Activated B cell treated with CpG ODN at 0.5 μM for 24 hours (primary cell): ENCODE measurements at places on chromosomes 7 and 10. TPM values are rescaled to one million over a fixed set of nuclear protein-coding genes. Genes with fewer than 3 reads are reported as not detected.

GRCh38 chr10:490256-490655, 199.2 kb downstream of the DIP2C start:
- no peaks in the 10 kb centered on the region for H3K36me3 ChIP-seq
- DNase-seq: no peak
- H3K27me3 ChIP-seq: peaks cover 17% of the 10 kb centered on the region
- H3K27ac ChIP-seq: no peak overlapping the region
- peaks cover under 1% of the 10 kb centered on the region for H3K4me1 ChIP-seq

CTAGE4 gene
- total RNA-seq: not detected in 2 replicates

GRCh38 chr10:69910561-69910960, 108.9 kb downstream of the COL13A1 start:
- H3K27me3 ChIP-seq: peaks cover 8% of the 10 kb centered on the region
- no peak overlapping the region for H3K4me3 ChIP-seq
- no peak for DNase-seq
- no peaks in the 10 kb centered on the region for H3K36me3 ChIP-seq

DNA sequence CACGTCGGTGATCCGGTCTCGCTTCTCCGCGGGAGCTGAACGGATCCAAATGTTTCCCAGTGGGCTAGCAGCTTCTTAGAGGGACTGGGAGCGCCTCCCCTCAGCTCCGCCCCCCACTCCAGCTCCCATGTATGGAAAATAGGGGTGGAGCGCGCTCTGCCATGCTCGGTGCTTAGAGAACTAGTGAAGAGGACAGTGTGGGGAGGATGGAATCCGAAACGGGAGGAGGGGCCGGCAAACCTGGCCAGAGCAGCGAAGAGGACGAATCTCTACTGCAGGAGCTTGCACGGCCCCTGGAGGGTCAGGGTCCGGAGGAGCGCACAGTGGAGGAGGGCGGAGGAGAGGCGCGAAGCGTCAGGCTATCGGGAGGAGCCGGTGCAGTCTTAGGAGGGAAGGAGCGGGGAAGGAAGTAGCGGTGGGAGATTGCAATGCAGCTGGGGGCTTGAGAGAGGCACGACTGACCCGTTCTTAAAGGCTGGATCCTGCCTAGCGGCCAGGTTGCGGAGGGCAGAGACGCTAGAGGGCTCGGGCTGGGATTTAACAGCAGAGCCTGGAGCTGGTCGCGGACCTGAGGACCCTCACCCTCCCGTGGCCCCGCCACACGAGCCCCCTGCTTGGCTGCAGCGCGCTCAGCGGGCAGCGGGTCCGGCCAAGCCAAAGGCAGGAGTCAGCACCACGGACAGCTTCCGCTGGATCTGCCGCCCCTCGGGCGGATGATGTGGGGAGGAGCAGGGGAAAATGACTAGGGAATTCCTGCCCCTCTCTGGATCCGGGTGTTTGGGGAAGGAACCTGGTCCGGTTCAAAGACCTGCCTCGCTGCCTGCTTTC, at the start of gene PRLHR:
PRLHR (minus strand) TSS at position 51 of the 828 bp plus-strand sequence. CDS start 404 bp downstream, outside the sequence.
- no peak within 1 kb of the TSS for H3K27ac ChIP-seq
- H3K27me3 ChIP-seq: peaks cover 65% of the 10 kb centered on the region
- H3K4me1 ChIP-seq: peaks cover 2% of the 10 kb centered on the region
- H3K36me3 ChIP-seq: no peaks in the 10 kb centered on the region
- no peak within 1 kb of the TSS for H3K4me3 ChIP-seq
- DNase-seq: no peak

ATRNL1 gene
- 1.0 and 1.2 TPM in 2 replicates for total RNA-seq

DNA sequence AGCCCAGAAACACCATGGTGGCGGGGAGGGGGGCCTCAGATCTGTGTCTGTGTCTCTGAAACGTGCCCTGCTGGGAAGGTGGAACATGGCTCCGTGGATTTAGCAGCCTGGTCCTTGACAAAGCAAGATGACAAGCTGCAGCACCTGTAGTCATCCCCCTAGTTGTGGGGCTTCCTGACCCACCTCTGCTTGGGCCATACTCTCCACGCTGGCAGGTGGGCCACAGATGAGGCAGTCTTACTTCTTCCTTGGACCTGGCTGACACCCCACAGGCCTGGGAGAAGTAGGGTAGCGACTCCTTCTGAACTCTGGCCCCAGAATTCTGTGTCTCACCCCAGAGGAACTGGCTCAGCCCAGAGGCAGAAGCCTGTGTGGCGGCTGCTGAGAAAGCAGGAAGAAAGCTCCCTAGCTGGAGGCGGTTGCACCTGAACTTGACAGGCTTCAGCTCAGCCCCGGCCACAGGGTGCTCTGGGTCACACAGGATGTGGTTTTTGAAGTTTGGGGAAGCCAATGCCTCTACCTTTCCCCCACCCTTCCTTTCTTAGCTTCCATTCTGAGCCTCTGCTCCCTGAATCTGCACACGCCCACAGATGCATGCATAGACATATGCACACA, 113.9 kb downstream of the ABLIM1 start:
- H3K27ac ChIP-seq: peak overlapping the region; percentile 91
- peak overlapping the region; percentile 50 for H3K4me3 ChIP-seq
- no peaks in the 10 kb centered on the region for H3K27me3 ChIP-seq
- peak; percentile 49 for DNase-seq

DNA sequence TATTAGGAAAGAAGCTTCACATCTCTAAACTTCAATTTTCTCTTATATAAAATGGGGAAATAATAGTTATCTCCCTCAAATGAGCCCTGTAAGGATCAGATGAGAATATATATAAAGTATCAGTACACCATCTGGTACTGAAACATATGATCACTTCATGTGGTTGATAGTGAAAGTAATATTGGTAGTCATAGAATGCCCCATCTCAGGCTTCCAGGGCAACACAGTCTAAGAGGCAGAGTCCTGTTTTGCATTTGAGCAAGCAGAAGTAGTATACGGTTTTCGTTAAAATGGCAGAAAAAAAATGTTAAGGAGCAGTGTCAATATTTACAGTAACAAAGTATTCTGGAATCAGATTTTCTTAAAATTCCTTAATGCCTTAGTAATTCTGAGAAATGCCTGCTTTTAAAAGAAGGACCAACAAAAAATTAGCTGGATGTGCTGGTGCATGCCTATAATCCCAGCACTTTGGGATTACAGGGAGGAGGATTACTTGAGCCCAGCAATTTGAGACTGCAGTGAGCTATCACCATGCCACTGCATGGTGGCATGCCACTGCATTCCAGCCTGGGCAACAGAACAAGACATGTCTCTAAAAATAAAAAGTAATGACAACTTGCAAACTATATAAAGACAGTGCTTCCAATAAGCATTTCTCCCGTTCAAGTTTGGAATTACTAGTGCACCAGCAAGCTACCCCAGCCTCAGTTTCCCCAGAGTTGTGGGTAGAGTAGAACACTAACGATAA, 19.8 kb downstream of the KBTBD2 start:
- H3K4me1 ChIP-seq: peaks cover 12% of the 10 kb centered on the region
- H3K27me3 ChIP-seq: no peaks in the 10 kb centered on the region
- H3K4me3 ChIP-seq: no peak overlapping the region
- H3K27ac ChIP-seq: no peak overlapping the region

GPAM gene
- 8.6 and 10.2 TPM in 2 replicates for total RNA-seq

SLC13A1 gene
- total RNA-seq: 0.05 TPM in 1 of 2 replicates, not detected in the other

DNA sequence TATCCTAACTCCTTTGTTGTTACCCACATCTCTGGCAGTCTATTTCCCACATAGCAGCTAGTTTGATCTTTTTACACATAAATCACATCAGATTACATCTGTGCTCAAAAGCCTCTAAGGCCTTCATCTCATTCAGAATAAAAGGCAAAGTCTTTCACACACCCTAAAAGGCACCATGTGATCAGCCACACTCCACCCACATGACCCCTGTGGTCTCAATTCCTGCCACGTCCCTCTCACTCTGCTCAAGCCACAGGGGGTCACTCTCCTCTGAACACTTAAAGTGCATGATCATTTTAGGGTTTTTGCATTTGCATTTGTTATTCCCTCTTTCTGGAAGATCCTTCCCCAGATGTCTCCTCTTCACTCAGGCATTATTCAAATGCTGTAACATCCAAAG, 30.8 kb downstream of the ELAPOR2 start:
- no peak overlapping the region for H3K4me3 ChIP-seq
- peaks cover 2% of the 10 kb centered on the region for H3K36me3 ChIP-seq
- no peak overlapping the region for H3K27ac ChIP-seq
- no peak for DNase-seq
- peaks cover 2% of the 10 kb centered on the region for H3K4me1 ChIP-seq

GRCh38 chr7:91291302-91291701, 27.1 kb downstream of the FZD1 start:
- no peak overlapping the region for H3K27ac ChIP-seq
- H3K27me3 ChIP-seq: peaks cover 15% of the 10 kb centered on the region
- H3K4me1 ChIP-seq: no peaks in the 10 kb centered on the region

DNA sequence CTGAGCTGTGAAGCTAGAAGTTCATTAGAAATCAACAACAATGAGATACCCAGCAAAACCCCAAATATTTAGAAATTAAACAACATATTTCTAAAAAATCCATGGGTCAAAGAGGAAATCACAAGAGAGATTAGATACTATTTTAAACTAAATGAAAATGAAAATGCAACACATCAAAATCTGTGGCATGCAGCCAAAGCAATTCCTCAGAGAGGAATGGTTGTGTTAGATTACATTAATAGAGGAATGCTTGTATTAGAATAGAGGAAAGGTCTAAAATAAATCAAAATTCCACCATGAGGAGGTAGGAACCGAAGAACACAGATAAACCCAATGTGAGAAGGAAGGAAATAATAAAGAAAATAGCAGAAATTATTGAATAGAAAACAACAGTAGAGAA, 642.1 kb upstream of the GALNT17 start:
- no peaks in the 10 kb centered on the region for H3K27me3 ChIP-seq
- no peak overlapping the region for H3K27ac ChIP-seq
- no peak overlapping the region for H3K4me3 ChIP-seq
- DNase-seq: no peak
- no peaks in the 10 kb centered on the region for H3K4me1 ChIP-seq
- H3K36me3 ChIP-seq: peaks cover 2% of the 10 kb centered on the region

SYPL1 gene
- 109 and 116 TPM in 2 replicates for total RNA-seq

AZGP1 gene
- not detected in 2 replicates for total RNA-seq

DYDC1 gene
- total RNA-seq: not detected in 2 replicates

FLNC gene
- not detected in 2 replicates for total RNA-seq

SPDYE2 gene
- 0.29 TPM in 1 of 2 replicates, not detected in the other for total RNA-seq

GPR15LG gene
- total RNA-seq: not detected in 2 replicates

DNA sequence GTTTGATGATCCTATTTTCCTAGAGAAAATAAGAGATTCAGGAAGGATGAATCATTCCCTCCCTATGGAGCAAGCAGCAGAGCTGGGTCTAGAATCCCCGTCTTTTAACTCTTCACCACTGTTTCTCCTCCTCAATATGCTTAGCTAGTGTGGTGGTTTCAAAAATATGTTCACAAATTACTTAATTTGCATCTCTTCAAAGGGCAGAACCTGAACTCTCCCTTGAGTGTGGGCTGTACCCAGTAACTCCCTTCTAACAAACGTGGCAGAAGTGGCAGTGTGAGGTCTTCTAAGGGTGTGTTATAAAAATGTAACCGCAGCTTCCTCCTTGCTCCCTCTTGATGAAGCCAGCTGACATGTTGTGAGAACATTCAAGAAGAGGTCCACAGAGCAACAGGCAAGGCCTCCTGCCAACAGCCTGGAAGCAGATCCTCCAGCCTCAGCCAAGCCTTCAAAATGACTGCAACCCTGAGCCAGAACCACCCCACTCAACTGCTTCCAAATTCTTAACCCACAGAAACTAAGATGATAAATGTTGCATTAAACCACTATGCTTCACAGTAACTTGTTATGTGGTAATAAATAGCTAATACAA, 36.6 kb downstream of the SRPK2 start:
- peak; percentile 40 for DNase-seq
- H3K4me3 ChIP-seq: peak overlapping the region; percentile 82
- H3K4me1 ChIP-seq: peaks cover 86% of the 10 kb centered on the region
- H3K27ac ChIP-seq: peak overlapping the region; percentile 99
- no peaks in the 10 kb centered on the region for H3K27me3 ChIP-seq
- no peaks in the 10 kb centered on the region for H3K36me3 ChIP-seq

DNA sequence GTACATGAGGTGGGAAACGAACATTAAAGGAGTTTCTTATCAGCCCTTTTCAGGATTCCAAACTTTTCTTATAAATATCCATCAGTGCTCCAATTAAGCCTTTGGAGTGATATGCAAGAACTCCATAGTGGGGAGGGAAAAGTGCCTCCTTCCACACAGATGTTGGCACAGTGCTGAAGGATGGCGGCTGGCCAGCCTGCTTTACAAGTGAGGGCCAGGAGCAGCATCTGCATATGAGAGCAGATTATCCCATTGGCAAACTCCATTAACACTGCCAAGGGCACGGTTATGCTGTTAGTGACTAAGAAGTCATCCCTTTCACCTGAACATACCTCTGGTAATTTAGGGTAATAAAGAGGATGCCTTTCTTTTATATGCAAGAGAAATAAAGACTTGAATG, 543.1 kb downstream of the CNTNAP2 start:
- no peaks in the 10 kb centered on the region for H3K27me3 ChIP-seq
- no peak overlapping the region for H3K4me3 ChIP-seq
- no peak overlapping the region for H3K27ac ChIP-seq

GIMAP8 gene
- 0.22 TPM in 1 of 2 replicates, not detected in the other for total RNA-seq

OR2A12 gene
- total RNA-seq: not detected in 2 replicates

- H3K4me3 ChIP-seq: no peak overlapping the region
- no peak for DNase-seq
- H3K27me3 ChIP-seq: peaks cover 3% of the 10 kb centered on the region
- H3K27ac ChIP-seq: no peak overlapping the region
- peaks cover 4% of the 10 kb centered on the region for H3K4me1 ChIP-seq
- H3K36me3 ChIP-seq: no peaks in the 10 kb centered on the region
Observed at GRCh38 chr10:120493411-120494312, 36.6 kb downstream of the PLPP4 start.

DNA sequence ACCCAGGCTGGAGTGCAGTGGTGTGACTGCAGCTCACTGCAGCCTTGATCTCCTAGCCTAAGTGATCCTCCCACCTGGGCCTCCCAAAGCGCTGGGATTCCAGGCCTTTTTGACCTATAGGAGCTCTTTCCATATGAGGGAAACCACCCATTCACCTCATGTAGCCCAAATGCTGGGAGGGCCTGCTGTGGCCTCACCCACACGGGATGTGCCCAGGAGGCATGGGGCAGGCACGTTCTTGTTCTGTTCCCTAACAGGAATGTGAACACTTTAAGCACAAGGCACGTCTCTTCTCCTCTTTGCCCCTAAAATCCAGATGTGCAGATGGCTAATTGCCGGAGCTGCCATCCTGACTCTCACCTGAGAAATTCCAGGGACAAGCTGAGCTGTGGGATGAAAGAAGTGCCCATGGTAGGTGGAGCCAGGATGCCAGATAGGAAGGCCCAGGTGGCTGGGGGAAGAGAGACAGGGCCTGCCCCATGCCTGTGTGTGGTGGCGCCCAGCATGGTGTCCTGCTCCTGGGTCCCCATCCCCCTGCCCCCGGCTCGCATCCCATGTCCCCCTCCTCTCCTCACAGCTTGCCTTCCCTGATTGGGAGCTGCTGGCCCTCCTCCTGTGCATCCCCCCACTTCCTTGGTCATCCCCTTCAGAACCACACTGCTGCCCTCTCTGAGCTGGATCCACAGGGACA, 17.3 kb downstream of the CAMK2B start:
- no peak overlapping the region for H3K27ac ChIP-seq
- H3K4me3 ChIP-seq: no peak overlapping the region
- DNase-seq: no peak
- H3K27me3 ChIP-seq: peaks cover 11% of the 10 kb centered on the region
- H3K36me3 ChIP-seq: no peaks in the 10 kb centered on the region
- peaks cover 14% of the 10 kb centered on the region for H3K4me1 ChIP-seq

GRCh38 chr7:37491919-37492694, 43.4 kb upstream of the ELMO1 start:
- no peaks in the 10 kb centered on the region for H3K36me3 ChIP-seq
- H3K27me3 ChIP-seq: no peaks in the 10 kb centered on the region
- H3K4me3 ChIP-seq: no peak overlapping the region
- DNase-seq: no peak
- no peaks in the 10 kb centered on the region for H3K4me1 ChIP-seq

C10orf53 gene
- not detected in 2 replicates for total RNA-seq
